ENCODE measurements at places on chromosomes 16 and 17.

DNA sequence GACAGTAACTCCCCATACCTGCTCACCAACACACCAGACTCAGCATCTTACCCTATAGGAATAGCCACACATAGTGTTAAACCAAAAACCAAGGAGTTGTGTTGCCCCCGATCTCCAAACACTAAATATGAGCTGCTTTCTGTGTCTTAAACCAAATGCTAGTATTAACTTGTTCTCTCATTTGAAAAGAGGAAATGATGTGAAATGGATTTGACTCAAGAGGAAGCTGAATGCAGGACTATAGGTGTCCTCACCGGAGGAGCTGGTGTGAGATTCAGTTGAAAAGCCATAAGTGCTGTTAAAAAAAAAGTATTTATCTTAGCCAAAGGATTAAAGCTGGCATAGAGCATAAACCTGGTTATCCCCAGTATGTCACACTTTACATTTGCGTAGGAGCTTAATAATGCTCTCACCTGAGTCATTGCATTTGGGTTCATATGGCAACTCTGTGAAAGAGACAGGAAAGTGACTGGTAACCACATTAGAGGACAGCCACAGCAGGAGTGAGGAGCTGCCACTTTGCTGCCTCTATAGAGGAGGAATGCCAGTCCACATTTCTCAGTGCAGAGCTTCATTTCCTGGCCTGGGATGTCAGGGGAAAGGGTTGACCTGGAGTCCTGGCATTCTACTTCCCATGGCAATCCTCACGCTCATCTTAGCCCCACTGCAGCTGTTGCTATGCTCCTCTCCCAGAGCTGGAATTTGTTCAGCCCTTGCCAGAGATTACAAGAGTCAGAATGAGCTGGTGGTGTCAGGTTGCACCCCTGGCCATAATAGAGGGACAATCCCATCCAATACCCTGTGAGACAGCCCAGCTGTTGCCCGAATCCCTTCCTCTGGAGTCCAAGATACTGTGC, 143.3 kb upstream of the ANKFN1 start:
- no peak for DNase-seq

DNA sequence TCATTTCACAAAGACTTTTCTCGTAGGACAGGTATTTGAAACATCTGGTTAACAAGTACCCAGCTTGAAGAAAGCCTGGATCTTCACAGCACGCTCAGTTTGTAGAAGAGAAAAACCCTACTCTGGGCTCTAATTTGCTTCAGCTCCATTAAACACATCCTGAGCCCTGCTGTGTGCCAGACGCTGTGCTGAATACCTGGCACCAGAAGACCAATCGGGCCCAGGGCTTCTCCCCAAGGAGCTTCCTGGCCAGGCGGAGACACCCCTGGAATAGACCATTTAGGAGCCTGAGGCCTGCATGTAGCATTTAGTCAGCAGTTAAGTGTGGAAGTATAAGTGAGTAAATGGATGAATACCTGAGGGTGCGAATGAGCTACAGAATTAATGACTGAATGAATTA, 8.9 kb upstream of the ABAT start:
- no peak for DNase-seq

DNA sequence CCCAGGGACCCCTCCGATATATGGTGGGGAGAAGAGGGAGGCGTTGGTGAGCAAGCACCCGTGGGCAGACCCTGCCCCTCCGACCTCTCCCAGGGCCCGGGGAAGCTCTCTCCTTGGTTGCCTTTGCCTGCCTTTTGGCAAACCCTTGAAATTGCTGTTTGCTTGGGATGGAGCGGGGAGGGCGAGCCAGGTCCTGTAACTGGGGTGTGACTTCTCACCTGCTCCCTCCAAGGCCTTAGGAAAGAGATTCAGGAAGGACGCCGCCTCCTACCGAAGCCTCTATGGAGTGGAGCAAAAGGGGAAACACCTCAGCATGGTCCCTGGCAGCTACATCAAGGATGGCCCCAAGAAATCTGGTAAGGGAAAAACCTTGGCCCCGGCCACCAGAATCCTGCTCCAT, 4.6 kb downstream of the C16orf78 start:
- no peak for DNase-seq

DNA sequence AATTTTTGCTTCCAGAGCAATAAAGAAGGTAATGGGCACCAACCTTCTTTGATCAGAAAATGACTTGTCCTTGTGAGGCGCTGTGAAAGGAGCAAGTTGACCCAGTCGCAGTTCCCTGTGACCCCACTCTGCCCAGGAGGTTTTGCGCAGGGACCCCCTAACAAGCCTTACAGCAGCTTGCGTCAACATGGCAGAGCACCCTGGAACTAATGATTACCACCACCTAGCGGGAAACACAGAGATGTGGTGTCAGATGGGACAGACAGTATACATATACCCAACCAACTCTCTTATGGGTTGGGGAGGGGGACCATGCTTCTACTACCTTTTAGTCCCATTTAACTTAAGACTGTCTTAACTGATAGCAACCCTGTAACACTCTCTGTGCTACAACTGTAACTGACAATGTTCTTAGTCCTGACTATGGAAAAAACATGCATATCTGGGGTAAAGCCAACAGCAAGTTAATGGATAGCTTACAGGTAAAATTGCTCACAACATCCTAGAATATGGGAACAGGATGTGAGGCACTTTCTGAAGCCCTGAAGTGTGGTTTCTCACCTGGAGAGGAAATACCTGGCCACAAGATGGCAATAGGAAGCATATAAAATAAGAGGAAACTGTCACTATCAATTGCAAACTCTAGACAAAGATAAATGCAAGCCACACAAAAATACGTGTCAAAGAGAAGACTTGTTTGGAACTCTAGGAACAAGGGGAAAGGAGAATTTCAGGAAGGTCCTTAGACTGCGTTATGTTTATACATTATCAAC, 3.0 kb downstream of the KARS1 start:
- no peak for DNase-seq

- no peak for DNase-seq
Observed at GRCh38 chr17:81231121-81231645, 7.7 kb downstream of the TEPSIN start.

GRCh38 chr17:48579471-48579759, 1.3 kb upstream of the HOXB4 start:
- DNase-seq, result no peak

DNA sequence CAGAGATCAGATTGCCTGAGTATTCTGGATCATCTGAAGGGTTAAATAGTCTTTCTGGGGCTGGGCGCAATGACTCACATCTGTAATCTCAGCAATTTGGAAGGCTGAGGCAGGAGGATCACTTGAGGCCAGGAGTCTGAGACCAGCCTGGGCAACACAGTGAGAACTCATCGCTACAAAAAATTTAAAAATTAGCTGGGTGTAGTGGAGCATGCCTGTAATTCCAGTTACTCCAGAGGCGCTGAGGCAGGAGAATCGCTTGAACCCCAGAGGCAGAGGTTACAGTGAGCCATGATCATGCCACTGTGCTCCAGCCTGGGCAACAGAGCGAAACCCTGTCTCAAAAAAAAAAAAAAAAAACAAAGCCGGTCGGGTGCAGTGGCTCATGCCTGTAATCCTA, 15.7 kb downstream of the MVP start:
- no peak for DNase-seq

GRCh38 chr16:14263769-14264168, 192.7 kb downstream of the MRTFB start:
- DNase-seq, result no peak

Data from dermis microvascular lymphatic vessel endothelial cell (primary cell).